ENCODE measurements at places on chromosomes 3 and 15. TPM values are rescaled to one million over a fixed set of nuclear protein-coding genes. Genes with fewer than 3 reads are reported as not detected.

Gene TEX9
- 2.4 TPM for total RNA-seq

Gene SPINK8
- not detected for total RNA-seq

Gene TBCCD1
- total RNA-seq = 19.6 TPM

Gene SLC22A14
- 0.62 TPM for total RNA-seq

Gene OR5K2
- not detected for total RNA-seq

Gene DPPA4
- 0.22 TPM for total RNA-seq

Gene KIF7
- total RNA-seq = 13.9 TPM

Gene ANKUB1
- total RNA-seq = not detected

DNA sequence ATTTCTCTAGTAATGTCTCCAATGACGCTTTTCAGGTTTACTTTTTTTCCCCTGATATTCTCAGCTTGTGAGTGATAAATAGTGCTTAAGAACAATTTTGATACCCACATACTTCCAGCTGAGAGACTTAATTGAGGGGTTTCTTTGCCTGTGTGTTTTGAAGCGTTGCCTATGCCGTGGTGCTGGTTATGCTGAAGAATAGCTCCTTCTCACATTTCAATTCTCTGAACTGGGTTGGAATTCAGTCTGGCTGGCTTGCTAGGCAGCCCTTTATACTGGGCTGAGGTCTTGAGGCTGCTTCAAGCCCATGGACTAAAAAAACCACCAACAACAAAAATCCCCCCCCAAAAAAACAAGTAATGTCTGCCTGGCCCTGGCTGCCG is 87.4 kb downstream of the CHST2 start:
- DNase-seq = no peak

DNA sequence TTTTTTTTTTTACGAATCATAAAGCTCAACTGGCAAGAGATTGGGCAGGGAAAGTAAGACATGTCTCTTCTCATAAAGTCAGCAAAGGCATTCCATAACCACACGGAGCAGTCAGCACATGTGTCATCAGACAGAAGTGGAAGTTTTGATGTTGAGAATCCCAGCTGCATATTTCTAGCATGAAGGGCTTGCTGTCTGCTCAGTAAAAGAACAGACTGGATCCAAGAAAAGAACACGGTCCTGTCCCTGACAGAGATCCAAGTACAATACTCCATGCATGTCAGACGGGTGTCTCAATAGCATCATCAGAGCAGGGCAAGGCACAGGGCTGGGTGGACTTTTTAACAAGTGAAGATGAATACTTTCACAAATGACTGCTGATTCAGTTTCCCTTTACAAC is 38.2 kb downstream of the ABI3BP start:
- no peak for DNase-seq

DNA sequence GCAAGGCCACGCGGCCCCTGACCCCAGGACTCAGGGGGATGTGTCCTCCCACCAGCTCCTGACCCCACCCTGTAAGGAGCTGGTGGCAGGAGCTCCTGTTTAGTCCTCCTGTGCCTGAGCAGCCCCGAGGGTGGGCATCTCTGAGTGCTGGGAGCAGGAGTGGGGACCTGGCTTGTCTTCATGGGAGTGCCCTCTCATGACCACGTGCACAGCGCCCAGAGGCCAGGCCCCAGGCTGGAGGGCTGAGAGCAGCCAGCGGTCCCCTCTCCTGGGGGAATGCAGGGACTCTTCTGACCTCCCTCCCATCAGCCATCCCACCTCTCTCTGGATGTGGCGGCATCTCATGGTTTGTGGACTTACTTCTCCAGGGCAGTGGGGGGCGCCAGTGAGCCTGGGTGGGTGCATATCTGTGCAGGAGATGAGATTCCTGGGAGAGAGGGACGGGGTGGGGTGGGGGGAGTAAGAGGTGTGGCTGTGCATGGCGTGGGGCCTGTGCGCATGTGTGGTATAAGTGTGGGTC is 205.6 kb downstream of the TBC1D2B start:
- DNase-seq = peak; percentile 75

DNA sequence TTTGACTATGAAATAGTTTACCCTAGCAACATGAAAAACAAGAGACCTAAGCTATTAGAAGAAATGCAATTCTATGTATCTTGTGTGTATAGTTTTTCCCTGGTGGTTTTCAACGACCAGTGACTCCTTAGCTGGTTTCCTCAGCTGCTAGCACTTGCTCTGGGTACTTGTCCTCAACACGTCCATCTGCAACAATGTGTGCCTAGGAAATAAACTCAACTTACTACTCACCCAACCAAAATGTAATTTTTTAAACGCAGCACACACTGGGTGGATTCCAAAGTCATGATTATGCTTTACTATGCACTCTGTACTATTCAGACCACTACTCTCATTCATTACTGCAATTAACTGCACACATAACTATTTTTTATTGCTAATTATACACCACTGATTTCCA is 31.0 kb downstream of the CPA3 start:
- no peak for DNase-seq

GRCh38 chr3:58035524-58036255 is 27.5 kb downstream of the FLNB start:
- DNase-seq = no peak

DNA sequence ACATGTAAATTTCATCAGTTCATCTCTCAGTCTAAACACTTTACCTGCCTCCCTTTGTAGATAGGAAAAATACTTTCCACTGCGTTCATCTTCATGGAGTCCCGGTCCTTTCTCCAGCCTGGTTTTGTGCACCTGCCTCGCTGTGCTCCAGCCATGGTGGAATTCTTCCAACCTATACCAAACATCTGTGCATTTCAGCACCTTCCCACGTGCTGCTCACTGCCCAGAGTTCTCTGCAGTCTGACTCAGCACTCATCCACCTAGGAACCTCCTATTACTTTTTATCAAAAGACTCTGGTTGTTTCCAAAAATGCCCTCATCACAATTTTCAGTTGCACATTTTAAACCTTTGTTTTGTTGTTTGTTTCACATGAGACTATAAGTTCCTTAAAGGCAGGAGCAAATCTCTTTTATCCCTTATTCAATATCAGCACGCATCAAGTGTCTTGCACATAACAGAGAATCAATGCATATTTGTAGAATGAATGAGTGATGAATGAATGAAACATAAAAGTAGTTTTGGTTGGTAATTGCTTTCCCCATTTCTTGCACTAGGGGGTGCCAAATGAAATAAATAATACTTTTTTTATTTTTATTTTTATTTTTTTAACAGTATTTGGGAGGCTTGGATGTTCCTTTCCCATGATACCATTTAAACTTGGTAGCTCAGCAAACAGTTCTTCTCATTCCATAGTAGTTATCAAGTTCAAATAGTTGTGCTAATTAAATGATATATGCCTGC is 30.2 kb upstream of the ADAMTS9 start:
- DNase-seq = no peak

GRCh38 chr3:184593220-184593927 is 31.8 kb downstream of the EPHB3 start:
- DNase-seq = peak; percentile 65

- DNase-seq = no peak
Measured at GRCh38 chr15:81896356-81896755, 149.5 kb downstream of the MEX3B start.

- DNase-seq = no peak
Measured at GRCh38 chr15:75659928-75660645, 12.4 kb downstream of the SNX33 start.

DNA sequence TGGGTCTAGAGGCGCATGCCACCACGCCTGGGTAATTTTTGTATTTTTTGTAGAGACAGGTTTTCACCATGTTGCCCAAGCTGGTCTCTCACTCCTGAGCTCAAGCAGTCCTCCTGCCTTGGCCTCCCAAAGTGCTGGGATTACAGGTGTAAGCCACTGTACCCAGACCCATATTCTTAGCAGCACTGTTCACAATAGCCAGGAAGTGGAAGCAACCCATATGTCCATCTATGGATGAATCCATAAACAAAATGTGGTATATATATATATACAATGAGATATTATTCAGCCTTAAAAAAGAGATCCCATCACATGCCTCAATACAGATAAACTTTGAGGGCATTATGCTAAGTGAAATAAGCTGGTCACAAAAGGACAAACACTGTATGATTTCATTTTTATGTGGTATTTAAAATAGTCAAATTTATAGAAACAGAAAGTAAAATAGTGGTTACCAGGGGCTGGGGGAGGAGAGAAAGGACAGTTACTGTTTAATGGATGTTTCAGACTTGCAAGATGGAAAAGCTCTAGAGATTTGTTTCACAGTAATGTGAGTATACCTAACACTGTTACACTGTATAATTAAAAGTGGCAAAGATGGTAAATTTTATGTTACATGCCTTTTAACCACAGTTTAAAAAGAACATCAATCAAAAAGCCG is 35.7 kb upstream of the GRAMD1C start:
- no peak for DNase-seq

DNA sequence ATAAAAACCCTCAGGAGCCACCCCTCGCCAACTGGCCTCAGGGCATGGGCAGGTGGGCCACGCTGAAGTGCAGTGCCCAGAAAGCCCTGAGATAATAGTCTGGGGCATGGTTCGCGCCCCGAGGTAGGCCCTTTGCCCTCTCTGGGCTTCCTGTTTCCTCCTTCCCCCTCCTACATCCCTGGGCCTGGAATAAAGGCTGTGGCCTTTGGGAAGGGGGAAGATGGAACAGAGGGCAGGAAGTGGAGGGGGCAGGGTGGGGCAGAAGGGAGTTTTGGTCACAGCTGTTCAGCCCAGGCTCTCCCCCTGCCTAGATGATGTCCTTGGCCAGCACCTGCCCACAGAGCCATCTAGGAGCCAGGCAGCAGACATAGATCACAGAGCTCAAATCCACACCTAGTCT is 11.3 kb downstream of the CSRNP1 start:
- no peak for DNase-seq

DNA sequence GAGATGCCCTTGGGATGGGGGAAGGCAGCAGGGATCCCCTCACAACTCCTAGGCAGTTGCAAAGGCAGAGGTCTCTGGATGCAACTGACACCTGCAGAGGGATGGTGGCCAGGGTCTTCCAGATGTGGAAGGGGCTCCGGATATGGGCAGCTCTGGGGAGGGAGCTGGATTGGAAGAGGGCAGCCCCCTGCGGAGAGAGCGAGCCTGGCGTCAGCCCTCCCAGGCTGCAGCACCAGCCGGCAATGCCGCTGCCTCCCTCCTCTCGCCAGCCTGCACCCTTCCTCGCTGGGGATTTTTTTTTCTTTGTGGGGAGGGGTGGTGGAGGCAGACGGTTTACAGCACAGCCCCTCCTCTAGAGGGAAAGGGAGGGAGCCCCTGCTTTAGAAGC is 1.6 kb downstream of the INSYN1 start:
- no peak for DNase-seq

- DNase-seq = no peak
Measured at GRCh38 chr15:61182946-61183345, 46.2 kb downstream of the RORA start.

- DNase-seq = no peak
Measured at GRCh38 chr15:31477301-31477700, 150.7 kb downstream of the KLF13 start.

DNA sequence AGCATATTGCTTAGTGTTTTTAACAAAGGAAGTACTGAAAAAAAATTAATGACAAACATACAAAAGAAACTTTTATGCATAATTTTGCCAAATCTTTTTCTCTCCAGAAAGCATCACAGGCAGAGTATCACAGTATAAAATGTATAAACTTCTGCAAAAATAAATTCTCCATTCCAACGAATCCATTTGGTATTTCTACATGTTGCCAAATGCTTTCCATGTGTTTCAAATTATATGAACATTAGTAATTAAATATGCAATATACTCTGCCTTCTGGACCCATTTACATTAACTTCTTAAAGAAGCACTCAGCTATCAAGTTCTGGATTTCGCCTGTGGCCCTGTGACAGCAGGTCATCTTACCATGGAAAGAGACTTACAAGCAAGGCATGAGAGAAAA is 189.1 kb upstream of the ALCAM start:
- DNase-seq = no peak

- DNase-seq = no peak
Measured at GRCh38 chr3:192901435-192901834, 16.2 kb downstream of the MB21D2 start.

GRCh38 chr3:166405465-166405864 is 568.2 kb upstream of the BCHE start:
- no peak for DNase-seq

DNA sequence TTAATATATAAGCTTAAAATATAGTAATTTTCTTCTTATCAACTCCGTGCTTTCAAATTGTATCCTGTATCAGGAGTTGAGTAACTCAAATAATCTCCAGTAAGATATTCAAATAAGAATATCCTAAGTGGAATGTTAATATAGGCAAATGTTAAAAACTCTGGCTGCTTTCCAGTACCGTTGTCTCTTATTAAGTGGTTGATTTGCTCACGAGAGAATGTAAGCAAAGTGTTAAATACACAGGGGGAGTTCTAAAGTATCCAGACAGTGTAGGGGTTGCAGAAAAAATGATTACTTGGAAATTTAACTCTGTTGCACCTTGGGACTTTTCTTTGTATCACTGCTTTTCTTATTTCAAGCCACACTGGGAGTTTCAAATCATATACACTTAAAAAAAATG is 478.9 kb upstream of the TBL1XR1 start:
- no peak for DNase-seq
